Left cardiac atrium (tissue), 4 donors: ENCODE measurements at places on chromosomes 2 and 18. TPM values are rescaled to one million over a fixed set of nuclear protein-coding genes. Genes with fewer than 3 reads are reported as not detected.
A peak's percentile ranks its signal among the peaks of the same experiment; 100 is the strongest.

Gene FOXI3
- not detected for total RNA-seq

Gene FKBP1B
- 5.3 TPM for total RNA-seq

Gene ALPI
- total RNA-seq: not detected

Gene RRM2
- total RNA-seq: 1.0 TPM

Gene ANO7
- 1.2 TPM for total RNA-seq

Gene SPHKAP
- total RNA-seq: 28.1 TPM

Gene REG1B
- not detected for total RNA-seq

Gene GKN1
- total RNA-seq: not detected

DNA sequence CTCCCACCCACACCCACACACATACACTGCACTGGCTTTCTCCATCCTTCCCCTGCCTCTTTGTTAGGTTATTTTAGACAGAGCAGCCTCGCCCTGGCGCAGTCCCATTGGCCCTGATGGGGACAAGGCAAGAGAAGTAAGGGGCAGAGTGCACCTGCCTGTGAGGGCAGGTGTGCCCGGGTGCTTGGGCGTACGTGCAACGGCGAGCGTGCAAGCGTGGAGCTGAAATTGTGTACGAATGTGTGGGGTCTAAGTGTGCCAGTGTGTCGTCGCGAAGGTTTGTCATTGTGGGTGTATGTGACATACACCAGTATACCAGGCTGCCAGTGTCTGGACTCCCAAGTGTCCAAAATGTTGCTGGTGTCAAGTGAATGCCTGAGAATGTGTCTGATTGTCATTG lies 544 bp downstream of the LRATD1 start:
- DNase-seq: no peak

- DNase-seq: no peak
Measured at GRCh38 chr2:120343100-120343432, 2.9 kb upstream of the INHBB start.

- DNase-seq: no peak
Measured at GRCh38 chr2:8563814-8564474, 117.9 kb upstream of the ID2 start.

DNA sequence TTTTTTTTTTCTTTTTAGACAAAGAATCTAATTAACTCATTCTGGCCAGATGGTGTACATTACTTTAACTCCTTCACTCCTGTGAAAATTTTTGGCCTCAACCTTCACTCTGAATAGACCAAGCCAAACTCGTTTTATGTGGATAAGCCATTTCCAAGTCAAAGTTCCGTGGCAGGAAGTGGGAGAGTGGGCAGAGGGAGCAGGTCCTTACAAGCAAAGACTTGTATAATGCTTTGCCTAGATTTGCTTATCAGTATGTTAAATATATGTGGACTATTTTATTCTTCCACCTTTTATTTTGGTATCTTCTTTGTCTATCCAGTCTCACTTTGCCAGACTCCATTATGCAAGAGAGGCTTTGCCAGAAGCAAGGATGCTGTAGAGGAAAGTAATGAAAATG lies 178.1 kb upstream of the TNP1 start:
- no peak for DNase-seq

- DNase-seq: peak; percentile 39
Measured at GRCh38 chr2:172342078-172342477, 85.3 kb upstream of the ITGA6 start.

DNA sequence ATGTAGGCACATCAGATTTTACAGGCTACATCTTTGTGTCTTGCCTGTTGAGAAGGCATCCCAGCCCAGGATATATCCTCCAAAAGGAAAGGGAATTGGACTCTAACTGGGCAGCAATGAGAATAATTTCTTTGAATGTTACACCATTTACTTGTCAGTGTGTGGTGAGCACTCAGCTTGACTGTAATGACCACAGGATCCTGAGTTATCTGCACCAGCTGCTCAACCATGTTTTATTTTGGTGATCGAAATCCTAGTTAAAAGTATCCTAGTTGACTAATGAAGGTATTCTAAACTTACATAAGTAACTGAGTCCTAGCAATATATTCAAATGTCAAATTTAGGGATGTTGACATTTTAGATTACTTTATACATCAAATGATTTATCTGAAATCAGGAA lies 123.0 kb downstream of the MYO3B start:
- DNase-seq: no peak

GRCh38 chr2:181971032-181971431 lies 14.6 kb upstream of the PPP1R1C start:
- no peak for DNase-seq

DNA sequence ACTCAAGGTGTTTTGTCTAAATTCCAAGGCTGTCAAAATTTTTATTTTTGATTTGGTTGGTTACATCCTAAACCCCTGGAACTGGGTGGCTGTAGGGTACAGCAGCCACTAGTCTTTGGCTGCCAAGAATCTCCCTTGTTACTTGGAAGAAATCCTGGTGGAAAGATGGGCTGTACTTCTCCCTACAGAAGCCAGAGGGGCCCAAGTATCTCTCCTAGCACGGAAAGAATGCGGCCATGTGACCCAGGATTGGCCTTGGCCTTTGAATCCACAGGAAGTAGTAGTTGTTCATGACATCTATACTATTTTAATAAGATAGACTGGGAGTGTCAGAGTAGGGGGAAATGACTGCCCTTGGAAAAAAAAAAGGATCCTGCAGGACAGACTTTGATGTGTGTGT lies 54.4 kb upstream of the MYO3B start:
- DNase-seq: no peak

GRCh38 chr2:74007121-74007520 lies 22.4 kb downstream of the TET3 start:
- no peak for DNase-seq

DNA sequence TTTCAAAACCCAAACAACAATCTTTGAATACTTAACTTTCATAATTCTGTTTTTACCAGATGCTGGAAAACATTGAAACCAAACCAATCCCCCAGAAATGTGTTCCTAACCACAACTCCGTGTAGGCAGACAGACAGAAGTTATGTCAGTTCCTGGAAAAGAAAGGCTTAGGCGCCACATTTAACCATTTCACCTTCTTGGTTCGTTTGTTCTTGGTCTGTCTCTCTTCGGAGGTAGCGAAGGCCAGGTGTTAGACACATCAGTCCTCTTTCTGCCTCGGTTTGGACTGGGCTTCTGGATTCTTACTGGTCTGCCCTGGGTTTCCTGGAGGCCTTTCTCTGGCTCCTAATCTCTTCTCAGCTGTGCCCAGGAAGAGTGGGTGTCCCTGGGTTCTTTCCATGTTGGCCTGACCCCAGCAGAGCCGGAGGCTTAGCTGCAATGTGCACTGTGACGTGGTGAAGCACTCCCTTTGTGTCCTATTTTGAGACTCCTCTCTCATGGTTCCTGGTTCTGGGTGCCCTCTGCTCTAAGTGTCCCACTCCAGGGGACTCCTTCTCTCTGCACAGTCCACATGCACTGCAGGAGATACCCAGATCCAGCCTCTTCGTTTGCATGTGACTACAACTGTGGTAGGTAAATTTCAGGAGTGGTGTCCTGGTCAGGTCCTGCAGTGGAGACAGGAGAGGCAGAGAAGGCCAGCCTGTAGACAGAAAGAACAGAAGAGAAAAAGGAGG lies 23.1 kb upstream of the RAB31 start:
- peak; percentile 65 for DNase-seq

- DNase-seq: no peak
Measured at GRCh38 chr2:61109291-61109690, 43.6 kb downstream of the SANBR start.

DNA sequence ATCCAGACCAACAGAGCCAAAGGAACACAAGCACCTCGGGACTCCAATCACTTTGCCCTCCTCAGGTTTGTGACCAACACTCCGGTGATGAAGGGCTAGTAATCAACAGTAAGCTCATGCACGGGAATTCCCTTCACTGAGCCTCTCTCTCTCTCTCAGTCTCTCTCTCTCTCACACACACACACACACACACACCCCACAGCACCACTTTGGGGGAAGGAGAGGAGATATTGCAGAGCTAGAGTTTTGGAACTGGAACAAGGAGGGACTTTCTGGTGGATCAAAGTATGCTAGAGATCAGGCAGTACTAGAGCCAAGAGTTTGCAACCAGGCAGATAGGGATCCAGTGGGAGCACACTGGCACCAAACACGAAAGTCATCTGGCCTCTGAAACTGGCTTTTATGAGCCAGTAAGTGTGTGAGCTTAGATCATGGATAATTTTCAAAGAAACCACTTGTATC lies 98.7 kb downstream of the ANKRD44 start:
- DNase-seq: no peak
